Stimulated activated naive CD8-positive, alpha-beta T cell treated with anti-CD3 and anti-CD28 coated beads, Interleukin-15, Interleukin-2, amounts not matched to agents 100 U/mL and 50 U/mL, for 24 hours (primary cell): ENCODE measurements at places on chromosomes 7 and 10.

DNA sequence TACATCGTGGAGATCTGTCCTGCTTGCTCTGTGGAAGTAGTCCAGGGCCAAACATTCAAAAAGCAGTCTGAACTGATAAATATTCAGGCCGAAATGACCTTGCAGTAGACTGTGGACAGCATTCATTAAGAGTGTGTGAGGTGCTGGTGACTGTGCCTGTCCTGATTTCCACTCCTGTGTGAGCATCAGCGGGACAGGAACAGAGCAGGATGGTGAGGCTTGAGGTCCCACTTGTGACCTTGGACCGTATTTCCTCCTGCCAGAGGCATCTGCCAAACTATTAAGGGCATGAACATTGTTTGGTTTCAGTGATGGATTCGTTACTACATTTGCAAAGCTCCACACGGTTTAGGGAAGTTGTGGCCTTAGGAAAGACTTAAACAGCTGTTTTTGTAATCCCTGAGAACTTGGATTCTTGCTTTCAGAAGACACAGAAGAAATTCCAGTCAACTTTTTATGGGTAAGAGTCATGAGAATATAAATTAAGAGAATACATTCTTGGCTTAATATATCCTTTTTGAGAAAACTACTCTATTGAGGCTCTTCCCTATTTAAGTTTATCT, 32.8 kb downstream of the CCNY start:
- no peak for DNase-seq

- no peak for DNase-seq
Measured at GRCh38 chr10:90195288-90195840, 494.0 kb downstream of the KIF20B start.

DNA sequence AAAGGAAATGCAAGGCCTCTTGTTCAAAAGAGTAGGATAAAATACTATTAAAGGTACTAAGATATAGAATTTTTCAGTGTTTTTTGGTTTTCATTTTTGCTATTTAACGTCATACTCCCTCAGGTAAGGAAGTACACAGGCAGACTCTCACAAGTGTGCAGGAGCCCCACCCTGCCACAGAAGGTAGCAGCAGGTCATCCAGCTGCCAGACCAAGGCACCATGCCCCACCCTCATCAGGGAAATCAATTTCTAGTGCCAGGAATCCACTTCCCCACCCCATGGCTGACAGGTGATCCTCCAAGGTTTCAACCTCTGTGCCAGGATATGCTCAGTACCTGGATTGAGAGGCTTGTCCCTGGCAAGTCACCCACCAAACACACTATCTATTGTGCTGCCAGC, 712.9 kb downstream of the SORCS3 start:
- no peak for DNase-seq

DNA sequence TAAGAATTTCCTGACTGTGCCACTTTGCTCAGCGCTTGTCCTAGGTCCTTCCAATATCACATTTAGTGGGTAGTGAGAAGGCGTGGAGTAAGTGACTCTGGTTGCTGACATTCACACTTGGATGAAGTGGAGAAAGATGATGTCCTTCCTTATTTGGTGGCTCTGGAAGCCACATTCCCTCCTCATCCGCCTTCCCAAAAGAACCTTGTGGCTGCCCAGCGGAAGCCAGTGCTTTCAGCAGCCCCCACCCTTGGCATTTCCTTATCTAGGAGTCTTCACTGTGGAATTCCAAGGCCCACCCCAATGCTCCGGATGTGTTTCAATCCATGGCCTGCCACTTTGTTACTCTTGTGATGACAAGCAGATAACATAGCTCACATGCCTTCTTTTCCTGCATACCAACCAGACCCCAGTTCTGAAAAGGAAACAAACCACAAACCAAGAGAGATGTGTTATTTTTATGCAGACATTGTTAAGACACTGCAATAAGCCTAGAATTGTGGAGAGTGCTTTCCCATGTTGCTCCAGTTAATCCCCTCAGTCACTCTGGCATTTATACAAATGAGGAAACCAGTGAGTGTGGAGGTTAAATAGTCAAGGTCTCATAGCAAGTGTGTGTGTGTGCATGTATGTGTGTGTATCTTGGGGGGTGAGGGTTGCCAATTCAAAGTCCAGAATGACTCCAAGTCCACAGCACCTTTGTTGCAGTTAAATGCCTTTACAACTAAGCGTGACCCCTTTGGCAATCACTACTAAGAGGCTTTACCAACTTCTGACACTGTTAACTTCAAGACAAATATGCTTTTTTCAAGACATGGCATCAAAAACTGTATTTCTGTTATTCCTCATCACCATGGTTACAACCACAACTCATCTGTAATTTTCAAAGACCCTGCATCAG, 10.3 kb upstream of the ANKRD1 start:
- DNase-seq, result no peak

GRCh38 chr7:139427029-139427420, 56.4 kb downstream of the KLRG2 start:
- no peak for DNase-seq

DNA sequence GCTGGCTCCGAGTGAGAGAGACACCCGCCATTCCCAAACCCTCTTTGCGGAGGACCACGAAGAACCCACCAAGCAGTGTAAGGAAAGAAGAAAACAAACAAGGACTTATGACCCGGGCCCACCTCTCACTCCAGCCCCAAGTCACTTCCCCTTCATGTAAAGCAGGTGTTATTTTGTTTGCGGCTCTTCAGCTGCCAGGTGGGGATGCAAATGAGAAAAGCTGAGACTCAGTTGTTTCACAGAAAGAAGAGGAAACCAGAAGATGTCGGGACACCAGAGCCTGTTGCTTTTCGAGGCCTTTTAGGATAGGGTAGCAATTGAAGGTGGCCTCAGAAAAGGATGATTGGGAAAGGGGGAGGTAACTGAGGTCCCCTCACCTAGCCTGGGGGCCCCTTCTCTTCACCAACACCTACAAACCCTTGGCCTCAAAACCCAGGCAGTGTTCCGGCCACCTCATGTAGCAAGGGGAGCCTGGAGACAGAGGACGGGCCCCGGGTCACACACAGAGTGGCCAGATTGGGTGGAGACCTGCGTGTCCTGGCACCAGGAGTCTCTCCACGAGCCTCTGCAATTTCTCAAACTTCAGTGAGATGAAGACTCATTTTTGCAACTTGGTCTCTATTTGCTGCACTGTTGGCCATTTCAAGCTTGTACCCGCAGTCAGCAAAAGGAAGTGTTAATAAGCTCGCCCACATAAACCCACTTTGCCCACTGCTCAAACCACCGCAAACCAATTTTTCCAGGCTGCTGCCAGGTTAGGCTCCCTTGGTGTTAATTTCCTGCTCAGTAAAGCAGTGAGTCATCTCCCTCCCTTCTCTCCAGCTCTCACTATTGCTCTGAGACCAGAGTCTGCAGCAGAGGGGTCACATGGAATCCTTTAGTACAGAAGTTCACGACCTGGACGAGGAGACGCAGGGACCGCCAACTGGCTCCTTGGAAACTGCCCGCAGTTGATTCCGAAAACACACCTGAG, 45.5 kb downstream of the AOC1 start:
- DNase-seq, result peak; percentile 57

DNA sequence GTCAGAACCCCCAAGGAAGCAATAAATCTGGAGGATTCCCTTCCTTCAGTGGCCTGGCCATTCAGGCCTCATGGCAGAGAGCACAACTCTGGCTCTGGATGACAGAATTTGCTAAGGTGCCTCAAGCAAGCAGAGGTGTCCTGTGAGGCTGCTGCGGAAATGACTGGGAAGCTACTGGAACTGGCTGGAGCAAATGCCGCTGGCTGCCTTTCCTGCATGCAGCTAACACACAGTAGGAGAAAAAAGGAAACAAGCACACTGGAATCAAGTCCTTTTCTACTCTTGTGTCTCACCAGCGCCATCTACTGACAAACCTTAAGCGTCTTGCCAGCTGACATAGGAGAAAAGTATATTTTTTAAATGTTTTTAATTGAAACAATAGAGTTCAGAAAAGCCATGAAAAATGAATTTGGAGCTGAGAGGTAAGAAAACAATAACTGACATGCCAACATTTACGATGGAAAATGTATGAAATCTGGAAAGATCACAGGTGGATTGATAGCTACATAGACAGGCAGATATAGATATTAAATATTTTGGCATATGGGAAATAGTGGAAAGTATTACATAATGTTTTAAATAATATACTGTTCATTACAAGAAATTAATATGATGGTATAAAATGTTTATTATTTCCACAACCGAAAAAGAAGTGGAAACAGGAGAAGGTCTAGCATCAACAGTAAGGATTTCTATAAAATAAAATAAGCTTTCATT, 951.6 kb downstream of the ANKRD7 start:
- peak; percentile 16 for DNase-seq

GRCh38 chr10:115921795-115922194, 351.2 kb downstream of the GFRA1 start:
- DNase-seq, result no peak
